Spleen (tissue), 13 donors: ENCODE measurements at places on chromosomes 3 and 15. TPM values are rescaled to one million over a fixed set of nuclear protein-coding genes. Genes with fewer than 3 reads are reported as not detected.

DNA sequence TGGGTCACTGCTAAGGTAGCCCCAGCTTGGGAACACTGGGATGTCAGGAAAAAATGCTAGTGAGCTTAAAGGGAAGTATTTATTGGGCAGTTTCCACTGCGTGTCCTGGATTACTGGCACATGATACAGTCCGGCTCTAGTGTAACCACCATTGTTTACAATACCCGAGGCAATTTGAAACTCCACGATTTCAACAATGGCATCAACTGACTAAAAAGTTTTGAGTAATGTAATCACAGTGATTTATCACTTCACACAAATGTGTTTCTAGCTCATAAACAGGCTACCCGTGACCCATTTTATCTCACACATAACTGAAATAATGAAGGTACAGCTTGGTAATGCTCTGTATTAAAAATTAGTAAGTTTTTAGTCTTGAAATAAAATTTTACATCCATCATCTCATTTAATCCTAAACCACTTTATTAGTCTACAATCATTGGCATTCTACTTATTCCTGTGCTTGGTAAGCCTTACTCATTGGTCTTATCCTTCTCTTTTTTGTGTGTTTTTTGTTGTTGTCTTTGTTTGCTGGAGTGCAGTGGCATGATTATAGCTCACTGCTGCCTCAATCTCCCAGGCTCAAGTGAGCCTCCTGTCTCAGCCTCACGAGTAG is 7.6 kb downstream of the ZMAT3 start:
- no peaks in the 10 kb centered on the region for H3K36me3 ChIP-seq
- H3K27me3 ChIP-seq, result no peaks in the 10 kb centered on the region
- no peak overlapping the region for H3K27ac ChIP-seq
- no peak overlapping the region for H3K4me3 ChIP-seq
- no peak for DNase-seq
- no peaks in the 10 kb centered on the region for H3K4me1 ChIP-seq

DNA sequence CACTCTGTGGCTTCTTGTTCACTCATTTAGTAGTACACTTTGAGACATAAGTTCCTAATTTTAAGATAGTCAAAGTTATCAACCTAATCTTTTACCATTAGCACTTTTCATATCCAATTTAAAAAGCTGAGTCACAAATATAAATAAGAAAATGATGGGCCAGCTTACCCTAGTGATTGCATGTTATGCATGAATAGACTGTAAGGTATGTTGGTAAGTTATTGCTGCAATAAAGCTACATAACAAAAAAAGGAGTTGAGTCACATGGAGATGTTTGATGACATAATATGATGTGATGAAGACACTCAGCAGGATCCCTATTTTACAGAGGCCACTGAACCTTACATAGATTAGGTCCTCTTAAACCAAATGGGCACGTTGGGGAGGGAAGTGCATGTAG is 161.3 kb downstream of the OCA2 start:
- H3K27me3 ChIP-seq, result no peaks in the 10 kb centered on the region
- H3K36me3 ChIP-seq, result no peaks in the 10 kb centered on the region
- no peak overlapping the region for H3K4me3 ChIP-seq
- H3K27ac ChIP-seq, result no peak overlapping the region

DNA sequence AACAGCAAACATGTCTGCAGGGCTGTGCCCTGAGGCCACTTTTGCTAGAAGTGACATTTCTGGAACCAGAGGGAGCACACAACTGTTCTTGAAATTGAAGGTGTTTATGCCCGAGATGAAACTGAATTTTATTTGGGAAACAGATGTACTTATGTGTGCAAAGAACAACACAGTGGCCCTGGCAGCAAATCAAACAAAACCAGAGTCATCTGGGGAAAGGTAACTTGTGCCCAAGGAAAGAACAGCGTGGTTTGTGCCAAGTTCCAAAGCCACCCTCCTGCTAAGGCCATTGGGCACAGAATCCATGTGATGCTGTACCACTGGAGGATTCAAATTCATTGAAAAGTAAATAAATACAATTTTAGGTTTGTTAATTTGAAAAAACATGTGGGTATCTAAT is 31.2 kb upstream of the RARRES1 start:
- no peaks in the 10 kb centered on the region for H3K27me3 ChIP-seq
- H3K27ac ChIP-seq, result no peak overlapping the region
- DNase-seq, result no peak
- no peak overlapping the region for H3K4me3 ChIP-seq
- no peaks in the 10 kb centered on the region for H3K36me3 ChIP-seq

- DNase-seq, result no peak
- H3K4me1 ChIP-seq, result peaks cover 7% of the 10 kb centered on the region
- no peak overlapping the region for H3K27ac ChIP-seq
- H3K27me3 ChIP-seq, result peaks cover 12% of the 10 kb centered on the region
- no peaks in the 10 kb centered on the region for H3K36me3 ChIP-seq
- H3K4me3 ChIP-seq, result no peak overlapping the region
Measured at GRCh38 chr3:194198938-194199337, 63.0 kb downstream of the HES1 start.

DNA sequence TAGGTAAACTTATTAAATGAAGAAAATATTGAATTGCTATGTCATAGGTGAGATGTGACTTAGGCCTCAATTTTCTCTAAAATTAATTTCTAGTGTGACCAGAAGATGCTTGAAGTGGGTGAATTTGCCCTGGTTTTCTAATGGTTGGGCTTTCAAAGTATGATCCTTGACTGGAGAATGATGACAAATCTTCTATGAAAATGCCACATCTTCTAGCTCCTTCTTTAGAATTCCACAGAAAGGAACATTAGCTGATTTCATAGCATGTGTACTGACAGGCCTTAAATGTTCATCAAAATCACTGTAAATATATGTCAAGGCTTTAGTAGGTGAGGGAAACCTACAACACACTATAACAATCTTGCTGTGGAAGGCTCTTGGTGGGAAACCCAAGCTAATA is 8.9 kb downstream of the ABI3BP start:
- DNase-seq, result no peak
- no peak overlapping the region for H3K4me3 ChIP-seq
- H3K4me1 ChIP-seq, result no peaks in the 10 kb centered on the region
- H3K27me3 ChIP-seq, result no peaks in the 10 kb centered on the region
- no peak overlapping the region for H3K27ac ChIP-seq
- H3K36me3 ChIP-seq, result no peaks in the 10 kb centered on the region

GRCh38 chr3:189652042-189652441 is 20.9 kb downstream of the TP63 start:
- no peaks in the 10 kb centered on the region for H3K27me3 ChIP-seq
- no peak overlapping the region for H3K27ac ChIP-seq
- H3K4me3 ChIP-seq, result no peak overlapping the region

DNA sequence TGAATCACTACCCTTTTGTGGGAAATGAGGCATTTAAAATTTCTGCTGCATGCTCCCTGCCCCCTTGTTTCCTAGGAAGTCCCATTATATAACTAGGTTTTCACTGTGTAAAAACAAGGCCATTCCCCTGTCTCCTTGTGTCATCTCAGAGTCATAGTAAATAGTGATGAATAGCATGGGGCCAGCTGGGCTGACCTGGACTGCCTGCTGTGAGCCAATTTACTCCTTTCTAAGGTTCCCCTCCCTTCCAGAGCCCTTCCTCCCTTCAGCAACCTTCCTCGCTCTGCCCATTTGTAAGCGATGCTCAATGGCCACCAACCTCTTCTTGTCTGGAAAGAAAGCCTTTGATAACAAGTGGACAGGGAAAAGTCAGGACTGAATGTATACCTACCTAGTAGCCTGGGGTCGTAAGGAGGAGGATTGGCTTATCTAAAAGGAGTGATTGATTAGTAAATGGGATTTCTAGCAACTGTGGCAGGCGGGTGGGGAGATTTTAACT is 11.7 kb downstream of the ITGA11 start:
- H3K4me3 ChIP-seq, result no peak overlapping the region
- H3K27me3 ChIP-seq, result no peaks in the 10 kb centered on the region
- H3K4me1 ChIP-seq, result no peaks in the 10 kb centered on the region
- no peaks in the 10 kb centered on the region for H3K36me3 ChIP-seq

- H3K27me3 ChIP-seq, result no peaks in the 10 kb centered on the region
- DNase-seq, result no peak
- H3K36me3 ChIP-seq, result no peaks in the 10 kb centered on the region
- no peak overlapping the region for H3K27ac ChIP-seq
- no peaks in the 10 kb centered on the region for H3K4me1 ChIP-seq
Measured at GRCh38 chr3:73516631-73517030, 108.1 kb downstream of the PDZRN3 start.

DNA sequence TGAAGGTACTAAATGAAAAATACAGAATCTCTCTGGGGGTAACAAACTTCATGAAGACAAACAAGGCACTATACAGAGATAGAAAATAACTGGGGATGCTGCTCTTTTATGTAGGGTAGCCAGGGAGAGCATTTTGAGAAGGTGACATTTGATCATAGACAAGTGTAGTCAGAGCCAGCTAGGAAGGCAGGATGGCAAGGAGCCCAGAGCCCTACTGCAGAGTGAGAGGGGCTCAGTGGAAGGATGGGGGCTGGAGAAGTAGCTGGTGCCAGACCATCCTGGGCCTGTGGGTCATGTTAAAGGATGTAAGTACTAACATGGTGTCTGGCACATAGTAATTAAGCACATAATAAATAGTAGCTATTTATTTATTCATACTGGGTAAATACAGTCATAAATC is 133.6 kb downstream of the MEIS2 start:
- no peak for DNase-seq
- no peaks in the 10 kb centered on the region for H3K36me3 ChIP-seq
- H3K4me1 ChIP-seq, result no peaks in the 10 kb centered on the region
- no peak overlapping the region for H3K4me3 ChIP-seq
- no peaks in the 10 kb centered on the region for H3K27me3 ChIP-seq

The CLEC3B gene
- 225 TPM for polyA plus RNA-seq
